ELF-1 (cell line): ENCODE measurements at places on chromosomes 12 and 14.

DNA sequence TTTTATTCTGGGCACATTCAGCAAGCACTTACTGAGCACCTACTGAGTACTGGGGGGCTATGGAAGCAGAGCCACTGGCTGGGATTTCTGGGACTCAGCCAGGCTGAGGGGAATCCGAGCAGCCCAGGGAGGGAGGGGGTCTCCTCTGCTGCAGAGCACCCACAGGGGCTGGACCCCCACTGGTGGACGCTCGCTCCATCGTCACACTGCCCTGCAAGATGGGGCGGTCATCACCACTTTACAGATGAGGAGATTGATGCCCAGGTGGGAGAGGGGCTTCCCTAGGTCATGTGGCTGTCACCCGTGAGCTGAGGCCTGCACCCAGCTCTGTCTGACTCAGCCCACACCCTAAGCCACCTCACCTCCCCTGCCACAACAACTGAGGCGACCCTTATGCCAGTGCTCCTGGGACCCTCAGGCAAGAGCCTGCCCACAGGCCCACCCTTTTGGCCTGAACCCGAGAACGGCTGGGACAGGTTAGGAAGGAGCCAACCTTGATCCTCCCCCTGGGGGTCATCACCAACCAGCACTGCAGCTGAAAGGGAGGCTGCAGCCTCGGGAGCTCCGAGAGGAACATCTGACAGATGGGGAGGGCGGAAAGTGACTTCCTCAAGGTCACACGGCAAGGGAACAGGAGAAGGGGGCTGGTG is 74.4 kb downstream of the SERPINA3 start:
- no peak for DNase-seq

DNA sequence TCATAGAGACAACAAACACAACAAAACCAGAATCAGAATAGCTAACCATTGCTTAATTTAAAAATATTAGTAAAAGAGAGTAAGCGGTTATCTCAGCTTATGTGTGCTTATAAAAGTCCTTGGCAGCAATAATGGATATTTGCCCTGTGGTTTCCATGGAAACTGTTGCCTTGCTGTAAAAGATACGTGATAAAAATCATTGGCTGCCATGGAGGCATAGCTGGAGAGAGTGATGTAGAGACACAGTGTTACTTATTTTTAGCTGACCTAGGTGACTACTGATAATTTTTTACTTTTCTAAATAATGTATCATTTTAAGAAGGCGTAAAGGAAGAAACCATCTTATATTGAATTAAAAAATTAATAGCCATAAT is 92.9 kb downstream of the ERC1 start:
- DNase-seq, result no peak

DNA sequence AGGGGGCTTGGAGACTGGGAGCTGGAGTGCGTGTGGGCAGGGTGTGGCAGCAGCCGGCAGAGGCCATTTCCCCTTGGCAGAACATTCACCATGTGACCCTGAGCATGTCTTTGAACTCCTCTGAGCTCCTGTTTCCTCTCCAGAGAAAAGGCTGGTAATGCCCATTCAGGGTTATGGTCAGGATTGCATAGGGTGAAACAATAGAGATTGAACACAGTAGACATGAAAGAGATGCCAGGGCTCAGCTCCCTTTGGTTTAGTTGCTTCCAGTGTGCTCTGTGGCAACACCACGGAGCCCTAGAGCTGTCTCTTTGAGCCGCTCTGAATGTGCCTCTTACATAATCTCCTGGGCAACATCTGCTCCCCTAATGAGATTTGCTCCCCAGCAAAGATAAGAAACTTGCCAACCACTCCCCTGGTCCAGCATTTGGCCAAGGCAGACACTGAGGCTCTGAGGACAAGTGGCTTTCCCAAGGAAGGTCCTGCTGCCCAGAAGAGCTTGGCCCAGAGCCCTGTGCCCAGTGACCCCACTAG is 4.6 kb downstream of the IFI27 start:
- DNase-seq, result no peak

DNA sequence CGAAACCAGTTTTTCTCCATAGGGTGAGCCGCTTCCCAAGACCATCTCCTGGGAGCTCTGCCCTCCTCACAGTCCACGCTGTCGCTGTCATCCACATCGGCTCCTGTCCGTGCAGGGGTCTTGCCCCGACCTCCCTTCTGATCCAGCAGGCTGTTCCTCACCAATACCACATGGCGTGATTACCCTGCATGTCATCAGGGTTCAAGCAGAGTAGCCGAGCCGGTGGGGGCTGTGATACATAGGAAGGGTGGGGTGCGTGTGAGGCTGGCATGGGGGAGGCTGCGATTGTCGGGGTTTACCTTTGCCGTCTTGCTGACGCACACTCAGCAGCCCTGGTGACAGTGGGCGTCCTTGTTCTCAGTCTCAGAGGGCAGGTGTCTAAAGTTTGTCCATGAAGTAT is 17.0 kb downstream of the TEDC1 start:
- no peak for DNase-seq

DNA sequence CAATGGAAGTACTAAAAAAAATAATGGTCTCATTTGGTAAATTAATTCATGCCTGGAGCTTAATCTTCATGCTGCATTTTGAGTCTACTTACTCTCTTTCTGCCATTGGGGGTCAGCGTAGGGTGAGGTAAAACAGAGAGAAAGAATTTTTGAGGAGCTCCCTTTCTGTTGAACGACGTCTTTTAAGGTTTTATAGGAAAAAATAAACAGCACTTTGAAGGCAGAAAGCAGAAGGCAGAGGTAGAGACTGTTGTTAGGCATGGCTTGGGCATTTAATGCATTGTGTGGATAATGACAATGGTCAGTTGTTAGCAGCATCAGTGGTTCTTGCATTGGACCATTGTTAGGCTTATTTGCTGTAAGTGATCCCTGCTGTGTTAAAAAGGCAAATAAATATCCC is 557.2 kb upstream of the STXBP6 start:
- DNase-seq, result no peak

GRCh38 chr12:124917841-124918621 is 3.6 kb upstream of the UBC start:
- no peak for DNase-seq

GRCh38 chr12:4506430-4506829 is 32.3 kb upstream of the RAD51AP1 start:
- no peak for DNase-seq

GRCh38 chr12:91104812-91105466 is 6.4 kb downstream of the LUM start:
- DNase-seq, result no peak

DNA sequence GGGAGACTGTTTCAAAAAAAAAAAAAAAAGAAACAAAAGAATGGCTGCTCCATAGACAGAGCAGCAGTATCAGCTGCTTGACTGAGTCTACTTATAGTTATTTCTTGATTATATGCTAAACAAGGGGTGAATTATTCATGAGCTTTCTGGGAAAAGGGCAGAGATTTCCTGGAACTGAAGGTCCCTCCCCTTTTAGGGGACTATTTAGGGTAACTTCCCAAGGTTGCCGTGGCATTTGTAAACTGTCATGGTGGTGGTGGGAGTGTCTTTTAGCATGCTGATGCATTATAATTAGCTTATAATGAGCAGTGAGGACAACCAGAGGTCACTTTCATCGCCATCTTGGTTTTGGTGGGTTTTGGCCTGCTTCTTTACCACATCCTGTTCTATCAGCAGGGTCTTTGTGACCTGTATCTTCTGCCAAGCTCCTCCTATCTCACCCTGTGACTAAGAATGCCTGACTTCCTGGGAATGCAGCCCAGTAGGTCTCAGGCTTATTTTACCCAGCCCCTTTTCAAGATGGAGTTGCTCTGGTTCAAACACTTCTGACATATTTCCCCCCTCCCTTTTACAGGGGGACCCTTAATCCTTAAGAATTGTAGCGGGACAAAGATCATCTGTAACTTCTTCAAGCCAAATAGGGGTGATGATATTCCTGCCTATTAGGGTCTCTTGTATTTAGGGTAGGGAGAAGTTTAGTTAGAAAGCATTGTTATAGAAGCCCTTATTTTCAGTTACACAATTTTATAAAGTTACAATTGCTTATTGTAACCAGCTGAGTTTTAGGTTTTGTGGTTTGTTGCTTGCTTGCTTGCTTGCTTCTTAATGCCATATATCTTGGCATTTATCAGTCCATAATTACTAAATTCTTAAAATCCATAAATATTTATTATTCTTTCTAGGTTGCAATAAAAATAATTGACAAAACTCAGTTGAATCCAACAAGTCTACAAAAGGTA is 42.5 kb downstream of the MARK3 start:
- DNase-seq, result peak; percentile 43

DNA sequence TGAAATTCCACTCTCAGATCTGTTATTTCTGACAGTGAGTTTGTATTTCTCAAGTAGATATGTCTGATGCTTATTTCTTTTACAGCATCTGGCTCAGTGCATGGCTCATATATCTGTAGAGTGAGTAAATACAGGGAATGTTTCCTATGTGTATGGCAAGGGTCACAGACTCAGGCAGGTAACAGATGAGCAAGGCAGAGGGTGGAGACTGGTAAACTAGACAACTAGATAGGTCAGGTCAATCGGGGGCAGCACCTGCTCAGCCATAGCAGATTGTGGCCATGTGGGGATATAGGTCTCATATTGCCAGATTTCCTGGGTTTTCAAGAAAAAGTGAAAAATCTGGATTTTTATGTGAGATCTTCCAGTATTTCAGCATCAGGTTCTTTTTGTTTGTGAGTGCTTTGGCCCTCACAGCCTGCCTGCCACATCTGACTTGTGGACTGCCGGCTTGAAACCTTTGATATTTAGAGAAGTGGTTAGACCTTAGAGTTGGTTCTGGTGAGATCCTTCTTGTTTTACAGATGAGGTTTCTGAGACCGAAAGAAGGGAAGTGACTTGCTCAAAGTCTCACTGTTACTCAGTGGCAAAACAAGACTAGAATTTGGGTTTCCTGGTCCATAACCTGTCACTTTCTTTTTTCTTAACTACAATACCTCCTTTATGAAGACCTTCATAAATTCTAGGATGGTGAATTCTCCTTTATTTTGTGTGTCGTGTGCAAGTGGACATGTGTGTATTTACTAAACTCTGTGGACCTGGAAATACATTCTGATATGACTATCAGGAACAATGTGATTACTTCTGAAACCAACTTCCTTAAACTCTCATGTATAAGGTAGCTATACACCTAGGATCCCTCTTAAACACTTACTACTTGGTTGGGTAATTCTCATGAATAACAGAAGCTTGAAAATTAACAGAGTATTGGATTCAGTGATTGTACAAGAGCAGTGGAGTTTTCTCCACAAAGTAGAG is 34.4 kb downstream of the PROX2 start:
- DNase-seq, result no peak

DNA sequence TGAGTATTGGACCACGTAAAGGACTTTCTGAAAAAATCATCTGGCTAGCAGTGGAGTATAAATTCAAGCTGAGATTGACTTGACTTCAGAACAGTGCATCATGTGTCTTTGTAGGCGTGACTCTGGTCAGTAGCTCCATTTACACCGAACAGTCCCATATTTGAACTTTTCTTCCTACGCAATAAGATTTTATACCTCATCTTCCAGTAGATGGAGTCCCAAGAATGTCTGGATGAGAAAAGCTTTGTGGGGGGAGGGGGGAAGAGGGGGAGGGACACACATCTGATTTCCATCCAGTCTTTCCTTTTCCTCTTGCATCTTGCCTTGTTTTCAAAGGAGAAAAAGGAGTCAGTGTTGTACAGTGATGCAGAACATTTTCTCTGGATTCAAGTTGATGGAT is 241.0 kb downstream of the EMP1 start:
- no peak for DNase-seq

- peak; percentile 12 for DNase-seq
These were observed 43.4 kb upstream of the NR2C1 start for GRCh38 chr12:95116773-95117172.

DNA sequence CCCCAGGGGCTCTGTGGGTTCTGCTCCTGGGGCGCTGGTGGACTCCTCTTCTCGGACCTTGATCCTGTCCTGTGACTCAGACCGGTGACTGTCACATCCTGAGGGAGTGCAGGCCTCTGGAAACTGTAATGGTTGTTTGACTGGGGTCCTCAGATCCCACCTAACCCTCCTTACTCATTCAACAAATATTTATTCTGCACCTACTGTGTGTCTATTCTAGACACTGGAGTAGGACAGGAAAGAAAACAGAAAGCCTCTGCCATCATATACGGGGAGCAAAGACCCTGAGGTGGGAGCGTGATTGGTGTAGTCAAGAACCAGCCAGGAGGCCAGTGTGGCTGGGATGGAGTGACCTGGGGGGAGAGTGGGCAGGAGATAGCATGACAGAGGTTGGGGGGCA is 47.6 kb downstream of the ESRRB start:
- DNase-seq, result no peak

- DNase-seq, result peak; percentile 35
These were observed 606 bp downstream of the EP400 start for GRCh38 chr12:131950182-131950913.

- DNase-seq, result no peak
These were observed 459.0 kb downstream of the DPF3 start for GRCh38 chr14:72434856-72435255.

DNA sequence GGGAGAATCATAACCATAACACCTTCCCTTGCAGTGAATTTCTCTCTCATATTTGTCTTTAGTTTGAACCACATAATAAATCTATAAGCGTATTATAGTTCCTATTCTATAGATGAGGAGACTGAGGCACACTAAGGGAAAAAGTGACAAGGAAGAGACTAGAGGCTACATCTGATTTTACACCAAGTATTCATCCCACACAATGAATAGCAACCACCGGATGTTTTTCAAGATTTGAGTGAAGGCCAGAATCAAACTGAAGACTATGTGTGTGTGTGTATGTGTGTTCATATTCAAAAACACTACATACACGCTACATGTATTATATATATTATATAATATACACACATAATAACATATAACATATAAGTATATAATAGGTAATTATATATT is 4.7 kb downstream of the ASB2 start:
- DNase-seq, result no peak

GRCh38 chr14:84937016-84937415 is 592.9 kb upstream of the FLRT2 start:
- DNase-seq, result no peak

GRCh38 chr12:111438481-111438880 is 32.8 kb downstream of the SH2B3 start:
- DNase-seq, result peak; percentile 48

GRCh38 chr12:90908465-90908864 is 46.5 kb downstream of the CCER1 start:
- DNase-seq, result no peak

DNA sequence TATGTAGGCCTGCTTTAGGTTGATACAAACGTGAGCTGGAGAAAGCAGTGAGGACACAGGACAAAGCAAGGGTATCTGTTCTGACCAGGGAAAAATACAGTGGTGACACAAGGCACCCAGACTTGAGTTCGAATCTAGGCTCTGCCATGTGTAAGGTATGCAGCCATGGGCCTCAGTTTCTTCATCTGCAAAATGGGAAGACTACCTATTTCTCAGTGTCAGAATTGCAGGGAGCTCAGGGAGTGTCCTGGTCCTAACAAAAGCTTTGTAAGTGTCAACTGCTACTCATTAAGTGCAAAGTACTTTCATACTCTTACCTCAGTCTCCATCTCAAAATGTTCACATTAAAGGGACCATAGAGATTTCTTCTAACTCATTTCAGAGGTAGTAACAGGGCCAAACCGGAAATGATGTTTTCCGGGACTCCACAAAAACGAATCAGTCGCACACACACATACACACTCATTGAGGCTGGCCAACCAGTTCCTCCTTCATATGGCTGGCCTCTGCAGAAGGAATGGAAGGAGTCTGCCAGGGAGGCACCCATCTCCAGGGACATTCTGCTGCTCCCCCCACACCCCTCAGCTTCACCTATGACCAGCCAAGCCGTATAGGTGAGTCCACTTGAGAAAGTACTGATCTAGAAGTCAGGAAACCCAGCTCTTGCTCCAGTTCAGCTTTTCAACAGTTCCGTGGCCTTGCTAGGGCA is 7.8 kb downstream of the CTDSP2 start:
- DNase-seq, result no peak

GRCh38 chr14:66377574-66377973 is 108.6 kb upstream of the CCDC196 start:
- no peak for DNase-seq
